Stimulated activated CD8-positive, alpha-beta memory T cell treated with anti-CD3 and anti-CD28 coated beads, Interleukin-15, amount 100 ng/mL, for 4 hours (primary cell): ENCODE measurements at places on chromosomes 7 and 10.

DNA sequence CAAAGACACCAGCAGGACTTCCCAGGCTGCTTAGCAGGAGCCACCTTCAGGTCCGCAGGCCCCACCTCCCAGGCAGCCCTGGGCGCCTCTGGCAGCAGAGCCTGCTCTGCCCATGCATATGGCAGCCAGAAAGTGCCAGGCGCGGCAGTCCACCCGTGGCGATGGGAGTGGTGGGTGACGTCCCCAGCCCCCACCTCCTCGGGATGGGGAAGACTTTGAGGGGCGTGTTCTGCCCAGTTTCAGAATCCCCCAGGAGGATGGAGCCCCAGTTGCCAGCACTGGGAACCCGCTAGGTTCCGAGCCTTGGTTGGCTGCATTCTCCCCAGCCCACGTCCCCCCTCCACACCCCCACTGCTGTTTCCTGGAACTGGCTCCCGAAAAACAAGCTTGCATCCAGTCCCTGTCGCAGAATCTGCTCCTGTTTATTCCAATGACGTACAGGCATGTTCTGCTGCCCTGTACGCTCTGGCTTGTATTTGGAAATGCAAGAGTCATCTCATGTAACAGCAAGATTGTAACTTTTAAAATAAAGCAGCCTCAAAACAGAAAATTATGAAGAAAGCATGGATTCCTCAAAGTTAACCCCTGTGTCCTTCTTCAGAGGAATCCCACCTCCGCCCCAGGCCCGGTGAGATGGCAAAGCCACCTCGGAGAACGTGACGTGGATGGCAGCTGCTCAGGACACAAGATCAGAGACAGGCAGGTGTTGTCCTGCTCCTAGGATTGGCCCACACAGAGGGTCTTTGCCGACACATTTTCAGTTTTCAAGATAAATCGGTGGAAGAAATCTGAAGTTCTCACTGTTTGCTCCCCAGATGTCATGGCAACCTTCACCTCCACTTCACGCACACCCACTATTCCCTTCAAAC, 87.8 kb upstream of the PPP2R2D start:
- no peak for DNase-seq

DNA sequence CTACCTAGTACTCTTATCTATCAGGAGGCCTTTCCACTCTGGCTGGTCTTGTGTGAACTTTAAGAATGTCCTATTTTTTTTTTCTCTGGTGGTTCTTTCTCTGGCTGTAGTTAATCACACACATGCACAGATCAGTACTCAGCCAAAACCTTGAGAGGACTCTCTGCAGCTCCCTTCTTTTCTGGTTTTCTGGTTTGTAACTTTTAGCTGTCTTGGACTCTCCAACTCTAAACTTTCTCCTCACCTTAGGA, 54.9 kb upstream of the HELLS start:
- no peak for DNase-seq

- DNase-seq, result no peak
Observed at GRCh38 chr7:146781352-146782116, 664.9 kb downstream of the CNTNAP2 start.

- DNase-seq, result no peak
Observed at GRCh38 chr7:17942231-17942630, 1.9 kb upstream of the SNX13 start.

DNA sequence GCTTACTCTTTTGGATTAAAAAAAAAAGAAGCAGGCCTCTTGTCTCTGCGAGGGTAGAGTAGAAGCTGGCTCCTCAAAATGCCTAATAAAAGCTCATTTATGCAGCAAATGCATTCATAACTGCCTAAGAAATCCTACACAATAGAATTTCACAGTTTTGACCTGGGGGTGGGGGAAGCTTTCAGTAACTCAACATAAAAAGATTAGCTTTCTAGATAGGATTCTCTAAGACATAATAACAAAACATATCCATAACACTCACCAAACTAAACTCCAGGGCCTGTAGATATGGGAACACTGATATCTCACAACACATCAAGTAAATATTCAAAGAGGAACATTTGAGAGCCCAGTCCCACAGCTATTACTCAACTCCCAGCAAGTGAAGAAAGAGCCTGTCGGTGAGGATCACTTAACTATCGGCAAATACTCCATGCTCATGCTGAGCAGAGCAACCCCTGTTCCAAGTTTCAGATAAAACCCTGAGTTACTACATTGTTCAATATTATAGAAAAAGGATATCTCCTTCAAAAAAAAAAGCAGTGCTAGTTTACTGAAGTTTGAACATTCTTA, 88.1 kb downstream of the COBL start:
- DNase-seq, result no peak

DNA sequence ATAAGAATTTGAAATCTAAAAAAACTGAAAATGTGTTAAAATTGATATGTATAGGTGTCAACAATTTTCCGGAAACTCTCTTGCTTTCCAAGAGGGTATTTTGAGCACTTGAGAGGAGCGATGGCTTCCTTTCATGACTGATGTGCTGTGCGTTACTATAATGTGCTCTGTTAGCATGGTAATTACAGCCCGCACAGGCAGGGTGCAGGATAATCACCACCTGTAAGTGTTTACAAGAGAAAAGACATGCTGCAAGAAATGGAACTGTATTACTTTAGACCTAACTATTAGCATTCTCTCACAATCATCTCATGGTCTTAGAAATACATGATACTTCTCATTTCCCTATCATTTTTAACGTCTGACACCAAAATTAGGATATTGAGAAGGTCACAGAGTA, 92.4 kb upstream of the ADARB2 start:
- no peak for DNase-seq

- no peak for DNase-seq
Observed at GRCh38 chr7:1555813-1556543, at the start of gene TMEM184A. Gene TMEM184A, minus strand, starts transcription at chr7:1556205. Its CDS starts 721 bp downstream, at chr7:1555484.

GRCh38 chr7:142175594-142175993, 64.1 kb downstream of the MGAM2 start:
- no peak for DNase-seq
